ENCODE measurements at places on chromosomes 5 and 9. TPM values are rescaled to one million over a fixed set of nuclear protein-coding genes. Genes with fewer than 3 reads are reported as not detected.
A peak's percentile ranks its signal among the peaks of the same experiment; 100 is the strongest.

TEK gene
- total RNA-seq, result 7.9 TPM

- peaks cover 11% of the 10 kb centered on the region for H3K4me1 ChIP-seq
- H3K27me3 ChIP-seq, result peaks cover 20% of the 10 kb centered on the region
- DNase-seq, result peak; percentile 96
- H3K36me3 ChIP-seq, result no peaks in the 10 kb centered on the region
- peak overlapping the region; percentile 74 for H3K4me3 ChIP-seq
These were observed 2.1 kb downstream of the CA9 start for GRCh38 chr9:35675732-35676392.

NR4A3 gene
- 0.17 TPM for total RNA-seq

CER1 gene
- 2.4 TPM for total RNA-seq

GRCh38 chr9:73125651-73126050 is 26.0 kb upstream of the ANXA1 start:
- no peaks in the 10 kb centered on the region for H3K4me1 ChIP-seq
- H3K4me3 ChIP-seq, result no peak overlapping the region
- no peak overlapping the region for H3K27ac ChIP-seq
- no peaks in the 10 kb centered on the region for H3K36me3 ChIP-seq

DNA sequence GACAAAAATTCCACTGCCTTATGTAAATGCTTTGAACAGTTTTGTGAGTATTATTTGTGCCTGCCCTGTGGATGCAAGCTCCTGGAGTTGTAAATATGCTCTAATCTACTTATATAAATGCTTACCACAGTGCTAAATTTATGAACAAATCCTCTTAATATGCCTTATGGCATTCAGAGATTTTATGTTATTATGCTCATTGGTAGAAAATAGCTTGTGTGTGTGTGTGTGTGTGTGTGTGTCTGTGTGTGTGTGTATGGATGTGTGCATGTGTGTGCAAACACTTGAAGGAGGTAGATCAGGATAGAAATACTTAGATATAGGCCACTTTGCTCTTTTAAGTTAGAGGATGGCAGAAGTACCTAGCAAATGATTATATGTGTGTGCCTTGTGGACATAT is 253.9 kb downstream of the TAF11L14 start:
- H3K27ac ChIP-seq, result no peak overlapping the region
- H3K4me1 ChIP-seq, result no peaks in the 10 kb centered on the region
- H3K36me3 ChIP-seq, result no peaks in the 10 kb centered on the region
- no peak overlapping the region for H3K4me3 ChIP-seq

GRCh38 chr9:109409773-109410397 is 88.2 kb downstream of the PTPN3 start:
- H3K27ac ChIP-seq, result peak overlapping the region; percentile 55
- peak overlapping the region; percentile 5 for H3K4me3 ChIP-seq
- peaks cover 30% of the 10 kb centered on the region for H3K4me1 ChIP-seq

DNA sequence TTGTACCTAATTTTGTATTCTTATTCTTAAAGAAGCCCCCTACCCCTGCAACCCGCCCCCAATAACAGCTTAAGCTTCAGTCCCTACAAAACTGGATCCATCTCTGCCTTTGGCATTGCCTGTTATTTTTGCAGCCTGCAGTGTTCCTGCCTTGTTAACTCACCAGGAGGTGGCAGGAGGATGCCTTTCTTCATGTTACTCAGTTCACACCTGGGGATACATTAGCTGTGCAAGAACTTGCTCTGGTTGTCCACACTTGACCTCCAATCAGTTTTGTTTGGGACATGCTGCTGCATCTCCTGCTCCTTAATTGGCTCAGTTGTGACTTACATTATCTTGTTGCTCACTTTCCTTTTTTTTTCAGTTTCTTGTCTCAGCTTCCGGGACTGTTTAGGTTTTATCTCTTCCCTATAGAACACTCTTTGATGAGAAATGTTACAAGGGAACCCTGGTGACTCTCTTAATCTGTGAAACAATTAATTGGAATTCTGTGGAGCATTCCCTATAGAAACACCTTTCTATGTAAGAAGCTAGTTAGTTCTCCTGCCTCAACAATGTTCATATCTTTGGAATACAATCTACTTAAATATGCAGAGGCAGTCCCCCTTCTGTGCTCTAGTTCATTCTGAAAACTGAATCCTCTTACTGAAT is 467.7 kb upstream of the ACO1 start:
- peaks cover 23% of the 10 kb centered on the region for H3K4me1 ChIP-seq
- no peak overlapping the region for H3K27ac ChIP-seq
- H3K27me3 ChIP-seq, result no peaks in the 10 kb centered on the region
- DNase-seq, result peak; percentile 70

GRCh38 chr5:39906146-39906545 is 481.4 kb upstream of the DAB2 start:
- no peaks in the 10 kb centered on the region for H3K4me1 ChIP-seq
- no peak overlapping the region for H3K27ac ChIP-seq

- H3K36me3 ChIP-seq, result no peaks in the 10 kb centered on the region
- no peak overlapping the region for H3K27ac ChIP-seq
These were observed 82.9 kb downstream of the ERBIN start for GRCh38 chr5:66009277-66009676.

DNA sequence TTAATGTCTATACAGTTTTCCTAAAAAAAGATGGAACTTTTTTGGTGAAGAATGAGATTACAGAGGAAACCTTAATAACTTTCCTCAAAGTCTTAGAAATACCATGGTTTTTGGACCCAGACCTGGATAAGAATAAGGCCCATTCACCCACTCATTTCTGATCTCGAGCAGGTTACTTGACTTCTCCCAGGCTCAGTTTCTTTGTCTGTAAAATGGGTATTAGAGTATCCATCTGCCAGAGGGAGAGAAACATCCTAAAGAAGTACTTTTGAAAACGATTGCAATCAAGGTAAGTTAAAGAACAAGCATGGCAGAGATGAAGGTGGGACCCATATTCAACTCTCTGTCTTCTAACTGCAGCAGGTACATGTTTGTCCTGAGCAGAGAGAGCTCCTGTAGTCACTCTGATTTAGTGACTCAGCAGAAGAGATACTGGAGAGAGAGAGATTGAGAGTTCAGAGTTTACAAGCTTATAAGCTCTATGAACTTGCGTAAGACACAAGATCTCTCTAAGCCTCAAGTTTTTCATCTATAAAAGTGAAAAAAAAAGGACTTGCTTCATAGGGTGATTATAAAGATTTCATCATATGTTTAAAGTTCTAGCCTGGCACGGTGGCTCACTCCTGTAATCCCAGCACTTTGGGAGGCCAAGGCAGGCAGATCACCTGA is 379.4 kb upstream of the SGCD start:
- no peak overlapping the region for H3K27ac ChIP-seq
- peaks cover 6% of the 10 kb centered on the region for H3K4me1 ChIP-seq
- no peaks in the 10 kb centered on the region for H3K27me3 ChIP-seq
- H3K36me3 ChIP-seq, result no peaks in the 10 kb centered on the region

GRCh38 chr9:115327436-115328122 is 209.6 kb upstream of the TNC start:
- H3K27ac ChIP-seq, result no peak overlapping the region
- no peaks in the 10 kb centered on the region for H3K36me3 ChIP-seq
- no peaks in the 10 kb centered on the region for H3K27me3 ChIP-seq
- H3K4me3 ChIP-seq, result no peak overlapping the region
- no peaks in the 10 kb centered on the region for H3K4me1 ChIP-seq
- DNase-seq, result no peak

TRAF1 gene
- total RNA-seq, result 1.0 TPM

TAF11L10 gene
- total RNA-seq, result not detected

- no peak for DNase-seq
- no peak overlapping the region for H3K27ac ChIP-seq
- H3K4me3 ChIP-seq, result no peak overlapping the region
- no peaks in the 10 kb centered on the region for H3K27me3 ChIP-seq
These were observed 108.5 kb downstream of the NNT start for GRCh38 chr5:43711496-43711895.

DNA sequence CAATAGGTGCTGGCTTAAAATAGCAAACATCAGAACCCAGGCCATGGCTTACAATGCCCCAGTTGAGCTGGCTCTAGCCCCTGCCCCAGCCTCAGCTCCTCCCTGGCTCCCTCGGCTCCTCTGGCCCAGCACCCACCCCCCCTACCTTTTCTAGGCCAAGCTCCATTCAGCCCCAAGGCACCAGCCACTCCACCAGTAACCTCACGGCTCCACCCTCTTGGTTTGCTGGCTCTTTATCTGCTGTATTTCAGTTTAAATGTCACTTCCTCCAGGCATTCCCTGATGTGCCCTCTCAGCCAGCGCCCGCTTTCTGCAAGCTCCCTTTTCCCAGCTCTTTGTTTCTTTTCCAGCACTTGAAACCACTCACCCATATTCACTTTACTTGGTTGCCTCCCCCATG is 10.6 kb downstream of the C1QTNF2 start:
- H3K27me3 ChIP-seq, result no peaks in the 10 kb centered on the region
- no peaks in the 10 kb centered on the region for H3K36me3 ChIP-seq
- H3K27ac ChIP-seq, result no peak overlapping the region
- H3K4me3 ChIP-seq, result no peak overlapping the region

DNA sequence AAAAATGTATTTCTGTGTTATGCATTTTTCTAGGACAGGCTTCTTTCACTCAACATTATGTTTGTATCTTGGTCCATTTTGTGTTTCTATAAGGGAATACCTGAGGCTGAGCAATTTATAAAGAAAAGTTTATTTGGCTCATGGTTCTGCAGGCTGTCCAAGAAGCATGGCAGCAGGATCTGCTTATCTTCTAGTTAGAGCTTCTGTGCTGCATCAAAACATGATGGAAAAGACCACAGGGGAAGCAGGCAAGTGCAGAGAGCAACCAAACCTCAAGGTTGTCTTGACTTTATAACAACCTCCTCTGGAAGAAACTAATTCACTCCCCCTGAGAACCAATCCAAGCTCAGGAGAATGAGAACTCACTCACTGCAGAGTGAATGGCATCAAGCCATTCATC is 1601.0 kb upstream of the NUDT12 start:
- no peak overlapping the region for H3K4me3 ChIP-seq
- peaks cover 5% of the 10 kb centered on the region for H3K36me3 ChIP-seq
- DNase-seq, result no peak
- peaks cover 7% of the 10 kb centered on the region for H3K4me1 ChIP-seq
- H3K27me3 ChIP-seq, result no peaks in the 10 kb centered on the region

DNA sequence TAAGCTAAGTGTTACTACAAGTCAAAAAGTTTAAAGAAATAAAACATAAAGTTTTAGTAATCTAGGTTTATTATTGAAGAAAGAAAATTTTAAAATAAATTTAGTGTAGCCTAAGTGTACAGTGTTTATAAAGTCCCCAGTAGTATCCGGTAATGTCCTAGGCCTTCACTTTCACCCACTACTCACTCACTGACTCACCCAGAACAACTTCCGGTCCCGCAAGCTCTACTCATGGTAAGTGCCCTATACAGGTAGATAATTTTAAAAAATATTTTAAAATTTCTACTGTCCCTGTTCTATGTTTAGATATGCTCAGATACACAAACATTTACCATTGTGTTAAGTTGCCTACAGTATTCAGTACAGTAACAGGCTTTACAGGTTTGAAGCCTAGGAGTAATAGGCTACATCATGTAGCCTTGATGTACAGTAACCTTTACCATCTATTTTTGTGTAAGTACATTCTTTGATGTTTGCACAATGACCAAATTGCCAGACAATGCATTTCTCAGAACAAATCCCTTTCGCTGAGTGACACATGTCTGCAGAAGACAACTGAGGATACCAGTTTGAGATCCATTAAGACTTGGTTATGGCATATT is 253.6 kb downstream of the TRIM32 start:
- H3K4me1 ChIP-seq, result peaks cover 11% of the 10 kb centered on the region
- DNase-seq, result no peak
- no peaks in the 10 kb centered on the region for H3K36me3 ChIP-seq
- H3K4me3 ChIP-seq, result no peak overlapping the region
